ENCODE measurements at places on chromosomes 7 and 10.

- DNase-seq = no peak
- H3K27me3 ChIP-seq = no peaks in the 10 kb centered on the region
- no peak overlapping the region for H3K4me3 ChIP-seq
These were observed 173.3 kb downstream of the SLC16A9 start for GRCh38 chr10:59536167-59537014.

GRCh38 chr7:93725954-93726353, 151.4 kb upstream of the CALCR start:
- H3K4me1 ChIP-seq = no peaks in the 10 kb centered on the region
- no peaks in the 10 kb centered on the region for H3K27me3 ChIP-seq
- DNase-seq = no peak
- no peak overlapping the region for H3K4me3 ChIP-seq
- no peaks in the 10 kb centered on the region for H3K36me3 ChIP-seq

GRCh38 chr7:82443036-82443546, 486 bp downstream of the CACNA2D1 start:
- no peak overlapping the region for H3K4me3 ChIP-seq
- peaks cover 9% of the 10 kb centered on the region for H3K27me3 ChIP-seq
- no peaks in the 10 kb centered on the region for H3K4me1 ChIP-seq
- no peak overlapping the region for H3K27ac ChIP-seq
- no peaks in the 10 kb centered on the region for H3K36me3 ChIP-seq
- no peak for DNase-seq

GRCh38 chr7:126667742-126668366, 584.9 kb downstream of the GRM8 start:
- DNase-seq = no peak
- no peak overlapping the region for H3K4me3 ChIP-seq
- H3K4me1 ChIP-seq = no peaks in the 10 kb centered on the region
- H3K27me3 ChIP-seq = no peaks in the 10 kb centered on the region
- no peak overlapping the region for H3K27ac ChIP-seq

- no peaks in the 10 kb centered on the region for H3K27me3 ChIP-seq
- no peaks in the 10 kb centered on the region for H3K4me1 ChIP-seq
- no peak overlapping the region for H3K27ac ChIP-seq
These were observed 570.6 kb downstream of the GRM8 start for GRCh38 chr7:126682176-126682575.

DNA sequence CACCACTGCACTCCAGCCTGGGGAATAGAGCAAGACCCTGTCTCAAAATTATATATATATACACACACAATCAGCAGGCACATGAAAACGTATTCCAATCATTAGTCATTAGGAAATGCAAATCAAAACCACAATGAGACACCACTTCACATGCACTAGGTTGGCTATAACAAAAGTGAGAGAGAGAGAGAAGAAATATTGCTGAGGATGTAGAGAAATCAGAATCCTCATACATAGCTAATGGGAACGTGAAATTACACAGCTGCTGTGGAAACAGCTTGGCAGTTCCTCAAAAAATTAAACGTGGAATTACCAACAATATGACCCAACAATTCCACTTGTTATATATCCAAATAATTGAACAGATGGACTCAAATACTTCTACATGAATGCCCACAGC, 43.3 kb upstream of the CNNM1 start:
- DNase-seq = no peak
- no peak overlapping the region for H3K4me3 ChIP-seq
- H3K27ac ChIP-seq = no peak overlapping the region
- H3K36me3 ChIP-seq = no peaks in the 10 kb centered on the region
- H3K4me1 ChIP-seq = no peaks in the 10 kb centered on the region

- peaks cover 89% of the 10 kb centered on the region for H3K4me1 ChIP-seq
- DNase-seq = no peak
- H3K4me3 ChIP-seq = peak overlapping the region; percentile 41
- no peaks in the 10 kb centered on the region for H3K27me3 ChIP-seq
These were observed 158.2 kb downstream of the CELF2 start for GRCh38 chr10:11175823-11176243.

GRCh38 chr10:77601488-77601887, 36.1 kb downstream of the KCNMA1 start:
- no peaks in the 10 kb centered on the region for H3K36me3 ChIP-seq
- no peaks in the 10 kb centered on the region for H3K27me3 ChIP-seq
- no peak overlapping the region for H3K27ac ChIP-seq

- no peaks in the 10 kb centered on the region for H3K4me1 ChIP-seq
- H3K27me3 ChIP-seq = no peaks in the 10 kb centered on the region
- H3K27ac ChIP-seq = no peak overlapping the region
- no peaks in the 10 kb centered on the region for H3K36me3 ChIP-seq
- no peak overlapping the region for H3K4me3 ChIP-seq
- DNase-seq = peak; percentile 17
These were observed 1156.3 kb downstream of the SORCS3 start for GRCh38 chr10:105797234-105797890.

DNA sequence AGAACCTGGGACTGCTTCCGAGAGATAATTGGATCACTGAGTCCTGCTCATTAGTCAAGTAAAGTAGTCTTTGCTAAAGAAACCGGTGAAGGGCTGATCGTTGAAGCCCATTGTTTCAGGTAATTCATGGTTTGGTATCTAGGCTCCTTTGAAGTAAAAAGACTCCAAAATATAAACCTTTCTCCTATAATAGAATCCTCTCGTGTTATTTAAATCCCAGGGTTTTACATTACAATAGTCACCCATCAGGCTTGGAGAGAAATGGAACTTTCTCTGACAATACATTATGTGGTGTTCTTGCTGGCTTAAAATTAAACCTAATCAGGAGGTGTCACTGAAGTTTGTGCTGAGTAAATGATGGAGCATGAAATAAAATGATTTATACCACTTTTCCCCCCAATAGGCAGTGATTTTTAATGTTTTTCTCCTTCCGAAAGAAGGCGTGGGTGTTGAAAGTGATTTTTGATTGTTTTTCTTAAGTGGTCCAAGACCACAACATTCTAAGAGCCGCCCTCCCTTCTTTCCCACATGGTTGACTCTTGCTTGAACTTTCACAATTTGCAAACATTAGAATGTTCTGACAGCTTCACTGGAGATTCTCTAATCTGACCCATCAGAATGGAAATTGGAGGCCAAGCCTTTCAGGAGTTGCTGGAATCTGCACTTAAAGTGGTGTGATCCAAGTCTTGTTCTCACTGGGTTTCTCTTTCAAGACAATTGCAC, 44.2 kb downstream of the LRMDA start:
- H3K4me1 ChIP-seq = no peaks in the 10 kb centered on the region
- no peak overlapping the region for H3K27ac ChIP-seq
- no peak overlapping the region for H3K4me3 ChIP-seq
- no peaks in the 10 kb centered on the region for H3K27me3 ChIP-seq

- H3K27me3 ChIP-seq = no peaks in the 10 kb centered on the region
- H3K27ac ChIP-seq = no peak overlapping the region
- no peaks in the 10 kb centered on the region for H3K4me1 ChIP-seq
- H3K4me3 ChIP-seq = no peak overlapping the region
- DNase-seq = no peak
These were observed 553.9 kb downstream of the CNTNAP2 start for GRCh38 chr7:146670532-146670931.

DNA sequence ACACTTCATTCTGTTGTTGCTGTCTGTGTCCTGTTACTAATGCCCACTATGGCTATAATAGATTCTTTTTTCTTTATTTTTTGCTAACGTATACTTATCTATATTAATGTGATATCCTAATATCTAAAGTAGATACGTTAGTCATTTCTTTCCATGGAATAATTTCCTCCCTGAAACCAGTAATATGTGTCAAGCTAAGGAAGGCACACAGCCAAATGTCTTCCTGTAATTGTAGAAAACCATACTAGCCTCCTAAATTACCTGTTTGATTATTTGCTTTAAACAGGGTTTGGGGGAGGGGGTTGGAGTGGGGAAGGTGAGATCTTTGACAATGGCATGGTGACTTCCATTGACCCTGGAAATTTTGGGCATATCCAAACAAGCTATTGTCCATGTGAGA, 56.4 kb downstream of the THNSL1 start:
- no peaks in the 10 kb centered on the region for H3K4me1 ChIP-seq
- H3K4me3 ChIP-seq = no peak overlapping the region
- no peak for DNase-seq
- no peak overlapping the region for H3K27ac ChIP-seq
- H3K36me3 ChIP-seq = no peaks in the 10 kb centered on the region
- H3K27me3 ChIP-seq = peaks cover 5% of the 10 kb centered on the region

DNA sequence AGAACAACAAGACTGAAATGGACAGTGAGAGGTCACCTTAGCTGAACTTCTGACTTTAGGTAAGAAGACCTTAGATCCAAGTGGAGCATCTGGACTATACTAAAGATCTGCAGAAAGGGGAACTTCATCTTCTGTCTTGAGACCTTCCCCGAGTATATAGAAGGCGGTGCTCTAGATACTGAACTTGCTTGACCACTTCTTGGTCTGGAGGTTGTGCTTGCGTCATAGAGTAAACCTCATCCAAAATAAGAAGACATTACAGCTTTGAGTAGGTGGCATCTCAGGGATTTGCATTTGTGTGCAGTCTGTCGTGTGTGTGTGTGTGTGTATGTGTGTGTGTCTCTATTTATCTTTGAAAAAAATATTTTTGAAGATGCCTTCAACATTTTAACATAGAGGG, 157.5 kb downstream of the CHN2 start:
- DNase-seq = no peak
- H3K36me3 ChIP-seq = no peaks in the 10 kb centered on the region
- no peaks in the 10 kb centered on the region for H3K4me1 ChIP-seq
- no peaks in the 10 kb centered on the region for H3K27me3 ChIP-seq

- no peak overlapping the region for H3K4me3 ChIP-seq
- no peak overlapping the region for H3K27ac ChIP-seq
- H3K27me3 ChIP-seq = no peaks in the 10 kb centered on the region
- H3K4me1 ChIP-seq = no peaks in the 10 kb centered on the region
These were observed 7.1 kb downstream of the CABCOCO1 start for GRCh38 chr10:61669849-61670248.

DNA sequence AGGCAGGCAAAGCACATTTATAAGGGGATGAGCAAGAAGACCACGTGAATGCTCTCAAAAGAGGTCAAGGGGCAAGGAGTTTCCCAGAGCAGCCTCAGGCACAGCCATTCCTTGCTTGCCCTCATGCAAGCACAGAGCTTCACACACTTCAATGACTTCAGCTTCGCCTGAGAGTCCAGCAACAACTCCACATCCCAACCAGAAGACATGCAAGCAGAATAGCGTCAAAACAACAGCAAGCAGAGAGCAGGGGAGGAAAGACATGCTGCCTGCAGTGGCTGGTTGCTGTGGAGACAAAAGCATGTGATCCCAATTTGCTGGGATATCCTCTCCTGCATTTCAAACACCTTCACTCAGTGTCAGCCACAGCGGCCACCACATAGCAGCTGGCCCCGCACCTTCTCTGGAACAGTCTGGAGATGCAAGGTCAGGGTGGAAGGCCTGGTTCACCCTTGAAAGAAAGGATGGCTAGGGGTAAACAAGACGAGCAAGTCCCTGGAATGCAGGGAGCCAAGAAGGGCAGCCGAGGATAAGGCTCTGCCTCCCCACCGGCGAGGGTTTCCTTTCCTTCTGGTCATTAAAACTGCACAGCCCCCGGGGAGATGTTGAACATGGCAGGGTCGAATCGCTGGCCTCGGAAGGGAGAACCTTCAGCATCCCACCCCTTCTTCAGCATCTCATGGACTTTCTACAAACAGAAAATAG, 60.2 kb upstream of the CAMK2B start:
- peaks cover 83% of the 10 kb centered on the region for H3K36me3 ChIP-seq
- no peak overlapping the region for H3K4me3 ChIP-seq
- DNase-seq = no peak
- no peak overlapping the region for H3K27ac ChIP-seq
- H3K4me1 ChIP-seq = no peaks in the 10 kb centered on the region

DNA sequence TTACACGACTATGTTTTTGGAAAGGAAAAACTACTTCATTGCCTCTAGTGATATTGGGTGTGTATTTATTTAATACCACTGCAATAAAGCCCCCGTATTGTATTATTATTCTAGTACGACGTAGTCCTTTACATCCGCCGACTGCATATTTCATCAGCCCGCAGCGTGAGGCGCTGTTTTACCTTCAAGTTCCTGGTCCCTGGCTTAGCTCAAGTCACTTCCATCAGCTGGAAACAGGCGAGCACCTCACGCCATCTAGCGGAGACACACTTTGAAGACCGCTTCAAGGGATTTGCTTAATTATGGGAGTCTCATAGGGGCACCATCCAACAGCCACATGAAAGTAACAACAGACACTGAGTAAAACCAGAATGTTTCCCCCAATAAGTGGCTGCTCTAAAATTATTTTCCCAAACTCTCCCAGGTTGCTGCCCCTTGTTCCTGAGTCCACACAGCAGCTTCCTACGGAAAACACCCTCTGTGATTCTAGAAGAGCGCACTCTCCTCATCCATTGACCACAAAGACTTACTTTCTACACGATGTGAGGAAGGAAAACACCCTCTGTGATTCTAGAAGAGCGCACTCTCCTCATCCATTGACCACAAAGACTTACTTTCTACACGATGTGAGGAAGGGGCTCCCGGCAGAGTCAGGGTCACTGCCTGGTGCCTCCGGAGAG, 15.7 kb upstream of the ITIH2 start:
- peak; percentile 65 for DNase-seq
- no peaks in the 10 kb centered on the region for H3K4me1 ChIP-seq
- no peak overlapping the region for H3K4me3 ChIP-seq
- H3K27ac ChIP-seq = no peak overlapping the region

DNA sequence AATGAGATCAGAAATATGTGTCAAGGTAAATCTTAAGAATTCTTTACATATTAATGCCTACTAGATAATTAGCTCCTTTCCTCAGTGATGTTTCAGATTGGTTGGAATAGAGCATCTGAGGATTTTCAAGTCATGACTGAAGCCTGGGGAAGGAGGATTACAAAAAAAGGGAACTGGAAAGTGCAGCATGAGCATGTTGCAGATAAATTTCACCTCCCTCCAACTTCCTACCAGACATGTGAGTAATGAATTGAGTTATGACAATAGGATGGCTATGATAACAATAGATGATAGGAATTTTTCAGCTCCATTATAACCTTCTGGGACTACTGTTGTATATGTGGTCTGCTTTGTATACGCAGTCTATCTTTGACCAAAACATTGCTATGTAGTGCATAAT, 104.2 kb upstream of the RAB18 start:
- no peak overlapping the region for H3K4me3 ChIP-seq
- no peak for DNase-seq
- H3K36me3 ChIP-seq = no peaks in the 10 kb centered on the region
- no peaks in the 10 kb centered on the region for H3K27me3 ChIP-seq

DNA sequence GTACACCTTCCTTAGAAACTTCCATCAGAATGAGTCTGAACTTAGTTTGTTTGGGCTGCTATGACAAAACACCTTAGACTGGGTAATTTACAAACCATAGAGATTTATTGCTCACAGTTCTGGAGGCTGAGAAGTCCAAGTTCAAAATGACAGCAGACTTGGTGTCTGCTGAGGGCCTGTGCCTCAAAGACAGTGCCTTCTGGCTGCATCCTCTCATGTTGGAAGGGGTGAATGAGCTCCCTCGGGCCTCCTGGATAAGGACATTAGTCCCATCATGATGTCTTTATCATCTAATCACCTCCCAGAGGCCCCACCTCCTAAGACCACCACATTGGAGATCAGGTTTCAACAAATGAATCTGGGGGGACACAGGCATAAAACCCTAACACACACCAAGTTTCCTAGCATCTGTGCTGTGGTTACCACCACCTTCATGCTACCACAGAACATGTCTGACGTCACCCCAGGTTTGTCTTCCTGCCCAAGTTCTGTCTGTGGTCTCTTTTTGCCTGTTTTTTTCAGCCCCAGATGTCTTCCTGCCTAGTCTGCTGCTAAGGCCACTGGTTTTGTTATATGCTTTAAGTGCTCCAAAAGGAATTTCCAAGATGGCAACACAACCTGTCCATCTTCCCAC, 150.9 kb upstream of the COBL start:
- H3K27me3 ChIP-seq = no peaks in the 10 kb centered on the region
- DNase-seq = no peak
- no peak overlapping the region for H3K27ac ChIP-seq
- H3K4me1 ChIP-seq = no peaks in the 10 kb centered on the region
- no peaks in the 10 kb centered on the region for H3K36me3 ChIP-seq
